Activated CD4-positive, alpha-beta T cell treated with anti-CD3 and anti-CD28 coated beads for 4 hours (primary cell): ENCODE measurements at places on chromosomes 13 and 19.

DNA sequence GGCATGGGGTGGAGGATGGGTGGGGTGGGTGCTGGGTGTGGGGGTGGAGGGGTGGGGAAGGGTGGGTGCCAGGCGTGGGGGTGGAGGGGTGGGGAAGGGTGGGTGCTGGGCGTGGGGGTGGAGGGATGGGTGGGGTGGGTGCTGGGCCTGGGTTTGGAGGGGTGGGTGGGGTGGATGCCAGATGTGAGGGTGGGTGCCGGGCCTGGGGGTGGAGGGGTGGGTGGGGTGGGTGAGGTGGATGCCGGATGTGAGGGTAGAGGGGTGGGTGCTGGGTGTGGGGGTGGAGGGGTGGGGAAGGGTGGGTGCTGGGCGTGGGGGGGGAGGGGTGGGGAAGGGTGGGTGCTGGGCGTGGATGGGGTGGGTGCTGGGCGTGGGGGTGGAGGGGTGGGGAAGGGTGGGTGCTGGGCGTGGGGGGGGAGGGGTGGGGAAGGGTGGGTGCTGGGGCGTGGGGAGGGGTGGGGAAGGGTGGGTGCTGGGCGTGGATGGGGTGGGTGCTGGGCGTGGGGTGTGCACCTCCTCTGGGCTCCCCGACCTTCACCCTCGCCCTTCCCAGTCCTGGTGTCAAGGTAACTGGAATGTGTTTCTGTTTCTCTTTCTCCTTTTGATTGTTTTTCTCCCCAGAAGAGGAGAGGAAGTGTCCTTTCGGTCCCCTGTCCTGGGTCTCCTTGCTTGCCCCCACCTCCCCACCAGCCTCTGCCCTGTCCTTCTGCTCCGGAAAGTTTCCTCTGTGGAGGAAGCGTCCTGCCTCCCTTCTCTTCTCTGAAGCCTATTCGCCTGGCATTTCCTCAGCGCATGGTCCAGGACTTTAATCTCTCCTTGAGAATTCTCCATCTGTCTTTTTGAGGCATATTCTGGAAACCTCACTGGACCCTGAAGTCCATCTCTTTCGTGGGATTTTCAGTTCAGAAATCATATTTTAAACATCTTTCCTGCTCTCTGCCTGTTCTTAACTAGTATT is 22.9 kb upstream of the CFAP97D2 start:
- no peak for DNase-seq

DNA sequence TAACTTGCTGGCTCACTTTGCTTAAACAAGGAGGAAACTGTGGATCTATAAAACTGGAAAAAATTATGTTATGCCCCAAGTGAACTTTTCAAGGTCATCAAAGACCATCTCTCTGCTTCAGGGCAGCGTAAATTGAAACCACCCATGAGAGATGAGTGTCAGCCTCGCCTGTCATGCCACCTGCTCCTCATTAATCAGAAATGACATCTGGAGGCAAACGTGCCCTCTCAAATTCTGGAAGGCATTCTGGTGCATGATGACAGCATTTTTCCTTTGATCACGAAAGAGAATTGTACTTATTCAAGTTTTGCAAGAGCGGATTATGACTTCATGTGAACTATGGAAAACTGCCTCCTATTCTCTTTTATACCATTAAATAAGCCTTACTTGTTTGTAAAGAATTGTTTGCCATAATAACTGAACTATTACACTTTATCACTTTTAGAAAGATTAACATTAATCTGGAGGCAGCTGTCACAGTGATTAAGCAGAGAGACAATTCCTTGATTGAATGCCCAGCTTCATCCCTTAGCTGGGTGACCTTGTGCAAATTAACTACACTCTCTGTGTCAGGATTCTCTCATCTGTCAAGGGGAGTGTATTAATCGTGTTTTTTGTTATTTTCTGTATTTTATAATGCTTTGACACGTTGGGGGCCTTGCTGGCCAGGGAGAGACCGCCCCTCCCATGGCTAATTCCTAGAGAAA is 17.0 kb upstream of the SACS start:
- no peak for DNase-seq

DNA sequence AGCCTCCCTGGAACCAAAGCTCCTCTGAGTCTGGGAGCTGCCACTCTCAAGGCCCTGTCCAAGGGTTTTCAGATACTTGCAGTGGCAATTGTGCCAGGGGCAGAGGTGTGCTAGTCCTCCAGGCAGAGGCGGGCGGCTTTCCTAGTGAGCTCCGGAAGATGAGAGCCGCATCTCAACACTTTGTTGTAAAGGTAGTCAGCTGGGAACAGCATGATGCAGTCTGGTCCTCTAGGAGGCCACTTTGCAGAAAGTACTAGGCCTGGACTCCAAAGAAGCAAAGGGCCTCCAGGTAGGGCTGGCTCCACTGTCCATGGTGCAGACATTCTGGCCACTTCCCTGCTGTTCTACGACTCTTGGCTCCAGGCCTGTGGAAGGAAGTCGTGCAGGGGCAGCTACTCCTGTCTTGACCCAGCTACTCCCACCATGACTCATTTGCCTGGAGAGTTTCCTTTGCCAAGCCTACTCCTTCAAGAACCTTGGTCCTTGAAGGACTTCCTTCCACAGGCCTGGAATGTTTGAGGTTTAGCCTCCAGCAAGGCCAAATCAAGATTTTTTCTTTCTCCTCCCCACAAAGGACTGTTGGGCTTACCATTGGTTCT is 9.9 kb upstream of the ZNF536 start:
- no peak for DNase-seq

GRCh38 chr13:42218576-42218975 is 53.4 kb upstream of the AKAP11 start:
- DNase-seq: no peak

GRCh38 chr19:16324384-16325160 is at the start of gene KLF2:
Gene KLF2, plus strand, starts transcription at chr19:16324826. Its CDS starts 98 bp downstream, at chr19:16324924.
- peak; percentile 85 for DNase-seq

DNA sequence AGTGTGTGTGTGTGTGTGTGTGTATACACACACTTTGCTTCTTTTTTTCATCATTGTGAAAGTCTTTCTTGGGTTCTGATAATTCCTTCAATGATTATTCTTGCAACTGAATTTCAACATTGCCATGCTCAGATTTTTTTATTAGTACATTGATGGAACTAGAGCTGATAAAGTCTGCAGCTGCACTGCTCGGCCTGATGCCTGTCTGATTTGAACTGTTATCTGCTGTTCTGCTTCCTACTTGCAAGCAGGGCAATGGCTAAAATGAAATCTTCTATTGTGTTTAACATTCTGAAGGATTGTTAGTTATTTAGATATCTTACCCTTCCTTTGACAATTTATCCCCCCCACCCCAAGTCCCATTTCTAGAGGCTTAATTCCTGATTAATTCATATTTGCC is 61.3 kb downstream of the OLFM4 start:
- DNase-seq: no peak
